ENCODE measurements at places on chromosomes 5 and 9.

GRCh38 chr5:38766151-38766550 lies 79.7 kb upstream of the OSMR start:
- DNase-seq = no peak

DNA sequence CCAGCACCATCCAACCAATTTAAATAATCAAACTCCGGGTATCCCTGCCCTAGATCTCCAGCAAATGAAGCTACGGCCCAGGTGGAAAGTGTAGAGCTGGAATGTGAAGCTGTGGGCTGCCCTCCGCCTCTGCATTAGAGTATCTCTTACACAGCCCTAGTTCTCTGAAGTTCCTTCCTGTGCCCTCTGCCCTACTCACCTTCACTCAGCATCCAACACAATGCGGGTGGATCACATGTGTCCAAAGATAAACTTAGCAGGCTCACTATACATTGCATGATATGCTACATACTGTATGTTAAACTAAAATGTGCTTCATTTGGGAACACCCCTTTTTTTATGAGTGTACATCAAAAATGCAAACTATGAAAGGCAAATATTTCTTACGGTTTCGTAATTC lies 70.0 kb upstream of the RAD23B start:
- no peak for DNase-seq

DNA sequence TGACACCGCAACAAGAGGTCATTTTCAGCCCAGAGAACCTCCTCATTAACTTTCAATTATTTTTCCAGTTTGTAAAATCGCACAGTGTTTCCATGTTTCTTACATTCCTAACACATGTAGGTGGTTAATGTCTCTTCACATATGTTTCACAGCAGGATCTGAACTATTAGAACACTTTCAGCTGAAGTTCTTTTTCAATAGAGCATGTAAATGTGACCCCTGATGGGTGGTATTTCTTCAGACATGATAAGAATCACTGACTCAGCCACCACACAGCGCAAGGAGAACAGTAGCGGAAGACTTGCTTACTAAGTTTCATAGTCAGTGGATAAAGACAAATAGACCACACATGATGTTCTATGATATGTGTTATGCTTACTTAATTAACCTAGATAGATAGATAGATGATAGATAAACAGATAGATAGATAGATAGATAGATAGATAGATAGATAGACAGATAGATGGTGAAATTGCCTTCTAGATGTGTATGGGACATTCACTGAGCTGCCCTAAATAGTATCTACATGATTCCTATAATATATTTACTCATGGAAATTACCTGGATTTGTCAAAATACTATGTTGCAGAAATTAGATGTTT lies 1992.1 kb upstream of the NUDT12 start:
- no peak for DNase-seq

- DNase-seq = no peak
Measured at GRCh38 chr5:174423558-174423957, 300.8 kb upstream of the MSX2 start.

DNA sequence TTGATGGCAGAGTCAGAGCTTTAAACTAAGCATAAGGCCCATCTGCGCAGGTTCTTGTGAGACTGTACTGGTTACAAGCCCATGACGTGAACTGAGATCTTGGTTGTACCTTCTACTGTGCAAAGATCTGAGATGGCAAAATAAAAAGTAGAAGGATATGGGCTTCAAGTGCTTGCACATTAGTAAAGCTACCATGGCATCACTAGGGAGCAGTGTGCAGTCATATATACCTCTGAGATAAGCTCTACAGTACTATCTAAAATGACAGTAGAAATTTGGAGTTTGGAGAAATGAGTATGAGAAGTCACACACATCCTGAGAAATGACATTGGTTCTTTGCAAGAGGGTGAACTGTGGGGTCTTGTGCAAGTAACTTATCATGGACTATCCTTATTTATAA lies 408.2 kb upstream of the PRR16 start:
- DNase-seq = peak; percentile 1

DNA sequence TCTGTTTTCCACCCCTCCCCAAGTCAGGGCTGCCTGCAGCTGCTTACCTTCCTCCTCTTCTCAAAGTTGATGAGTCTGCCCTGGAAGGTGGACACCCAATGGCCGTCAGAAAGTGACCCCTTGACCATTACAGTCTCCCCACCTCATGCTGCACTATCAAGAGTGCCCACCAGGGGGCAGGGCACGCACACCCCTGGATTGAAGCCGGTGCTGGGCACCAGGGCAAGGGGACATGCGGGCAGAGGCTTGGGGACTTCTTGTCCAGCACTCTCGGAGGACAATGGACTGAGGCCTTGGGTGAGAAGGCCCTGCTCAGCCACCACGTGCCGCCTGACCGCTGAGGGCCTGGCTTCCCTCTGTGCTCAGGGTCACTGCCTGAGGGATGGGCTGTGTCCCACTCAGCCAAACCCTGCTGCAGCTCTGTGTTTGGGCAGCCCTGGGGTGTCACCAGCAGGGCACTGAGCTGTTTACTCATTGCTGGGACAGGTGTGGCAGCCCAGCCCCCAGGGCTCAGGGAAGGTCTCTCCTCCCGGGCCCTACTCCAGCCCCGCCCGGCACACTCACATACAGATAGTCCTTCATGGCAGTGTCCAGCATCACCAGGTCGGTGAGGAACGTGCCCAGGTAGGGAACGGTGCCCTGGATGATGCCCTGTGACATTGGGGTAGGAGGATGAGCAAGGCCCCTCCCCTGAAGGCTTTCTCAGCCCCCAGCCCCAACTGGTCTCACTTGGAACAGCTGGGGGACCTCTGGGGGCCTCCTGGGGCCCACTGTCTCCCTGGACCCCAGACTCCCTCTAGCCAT lies 17.7 kb downstream of the RALGDS start:
- peak; percentile 83 for DNase-seq

- no peak for DNase-seq
Measured at GRCh38 chr9:110580850-110581249, 1.3 kb upstream of the SVEP1 start.

DNA sequence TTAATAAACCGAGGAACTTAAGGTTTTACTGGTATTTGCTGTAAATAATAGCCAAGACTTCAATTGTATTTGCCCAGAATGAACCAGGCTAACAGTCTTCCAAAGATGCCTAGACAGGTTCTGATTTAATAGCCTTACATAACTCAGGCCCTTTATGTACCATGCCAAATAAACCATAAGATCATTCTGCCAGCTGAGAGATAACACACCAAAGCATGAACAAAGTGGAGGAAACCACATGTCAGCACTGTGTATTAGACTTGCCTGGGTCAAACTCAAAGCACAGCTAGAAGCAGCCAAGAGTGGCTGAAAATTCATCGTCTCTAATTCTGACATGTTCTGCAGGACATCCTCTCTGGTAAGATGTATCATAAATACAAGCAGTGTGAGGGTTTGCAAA lies 319.3 kb upstream of the ZNF608 start:
- no peak for DNase-seq

DNA sequence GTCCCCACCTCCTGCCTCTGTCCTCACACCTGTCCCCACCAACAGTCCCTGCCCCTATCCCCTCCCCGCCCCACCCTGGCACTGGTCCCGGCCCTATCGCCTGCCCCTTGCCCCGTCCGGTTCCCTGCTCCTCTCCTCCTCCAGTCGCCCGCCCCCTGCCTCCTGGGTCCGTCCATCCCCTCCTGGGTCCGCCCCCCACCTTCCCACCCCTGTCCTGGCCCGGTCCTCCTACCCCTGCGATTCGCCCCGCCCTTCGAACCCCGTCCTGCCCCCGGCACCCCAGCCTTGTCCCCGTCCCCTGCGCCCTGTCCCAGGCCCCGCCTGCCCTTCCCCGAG lies 372 bp downstream of the EDF1 start:
- DNase-seq = no peak

- no peak for DNase-seq
Measured at GRCh38 chr9:136309806-136310220, 5.9 kb upstream of the CCDC187 start.

- no peak for DNase-seq
Measured at GRCh38 chr5:129377504-129377903, 82.6 kb upstream of the ADAMTS19 start.

- DNase-seq = no peak
Measured at GRCh38 chr5:169160405-169160901, 140.5 kb downstream of the SLIT3 start.

DNA sequence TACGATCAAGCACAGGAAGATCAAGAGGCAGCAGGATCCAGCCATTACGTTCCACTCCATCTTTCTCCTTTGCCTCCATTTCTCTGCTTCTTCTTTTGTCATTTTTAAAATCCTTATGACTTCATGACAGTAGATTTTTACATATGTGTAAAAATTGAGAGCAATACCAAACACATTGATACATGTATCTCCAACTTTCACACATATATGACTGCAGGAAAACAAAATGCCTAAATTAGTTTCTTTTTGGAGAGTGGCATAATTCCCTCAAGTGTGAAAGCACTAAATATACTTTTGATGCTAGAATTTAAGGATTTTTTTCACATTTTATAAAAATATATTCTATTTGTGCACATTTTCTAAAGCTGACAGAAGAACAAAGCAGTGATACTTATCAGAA lies 8.6 kb upstream of the ZNF608 start:
- DNase-seq = no peak

DNA sequence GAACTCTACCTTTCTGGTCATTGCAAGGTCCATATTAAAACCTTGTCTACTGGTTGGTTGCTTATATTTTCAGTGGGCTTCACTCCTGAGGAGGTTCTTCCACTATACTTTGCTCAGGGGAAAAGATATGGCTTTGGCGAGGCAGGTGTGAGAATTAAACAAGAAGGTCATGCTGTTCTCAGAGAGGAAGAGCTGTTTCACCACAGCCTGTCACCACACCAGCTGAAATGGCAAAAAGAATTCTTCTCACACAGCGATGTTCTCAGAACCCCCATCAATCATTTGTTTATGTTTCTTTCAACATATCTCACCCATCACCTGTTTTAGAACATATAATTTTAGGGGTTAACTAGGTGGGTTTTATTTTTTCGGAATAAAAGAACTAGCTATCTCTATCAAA lies 38.6 kb downstream of the CAPSL start:
- no peak for DNase-seq

DNA sequence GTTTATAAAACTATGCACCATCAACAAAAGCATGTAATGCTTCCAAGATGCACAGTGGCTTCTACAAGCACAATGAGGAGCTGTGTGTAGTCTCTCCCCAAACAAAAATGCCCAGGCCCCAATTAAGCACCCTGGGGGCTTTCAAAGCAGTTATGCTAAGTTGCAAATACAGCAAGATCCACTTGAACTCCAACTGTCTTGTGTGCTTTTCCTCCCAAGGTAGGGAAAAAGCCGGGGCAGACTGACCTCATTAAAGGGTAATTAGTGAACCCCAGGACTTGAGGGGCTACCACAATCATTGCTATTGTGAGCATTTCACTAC lies 13.1 kb downstream of the ZNF608 start:
- DNase-seq = no peak

- DNase-seq = no peak
Measured at GRCh38 chr9:121776001-121776738, 124.7 kb downstream of the DAB2IP start.

DNA sequence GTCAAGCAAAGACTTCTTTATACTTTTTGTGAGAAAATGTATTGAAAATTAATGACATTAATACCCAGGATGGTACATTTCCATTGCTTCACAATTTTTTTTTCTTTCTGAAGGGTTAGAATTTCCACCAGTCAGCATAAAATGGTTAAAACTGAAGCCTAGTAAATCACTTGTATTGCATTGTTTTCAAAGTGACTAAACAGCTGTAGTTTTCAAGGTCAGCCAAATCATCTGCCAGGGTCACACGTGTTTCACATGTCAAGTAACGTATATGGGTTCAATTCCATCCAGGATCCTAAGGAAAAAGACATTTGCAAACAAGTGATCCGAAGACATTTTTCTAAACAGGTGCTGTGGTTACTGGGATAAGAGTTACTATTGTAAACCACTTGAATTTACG lies 574.2 kb downstream of the RAB3C start:
- DNase-seq = no peak

DNA sequence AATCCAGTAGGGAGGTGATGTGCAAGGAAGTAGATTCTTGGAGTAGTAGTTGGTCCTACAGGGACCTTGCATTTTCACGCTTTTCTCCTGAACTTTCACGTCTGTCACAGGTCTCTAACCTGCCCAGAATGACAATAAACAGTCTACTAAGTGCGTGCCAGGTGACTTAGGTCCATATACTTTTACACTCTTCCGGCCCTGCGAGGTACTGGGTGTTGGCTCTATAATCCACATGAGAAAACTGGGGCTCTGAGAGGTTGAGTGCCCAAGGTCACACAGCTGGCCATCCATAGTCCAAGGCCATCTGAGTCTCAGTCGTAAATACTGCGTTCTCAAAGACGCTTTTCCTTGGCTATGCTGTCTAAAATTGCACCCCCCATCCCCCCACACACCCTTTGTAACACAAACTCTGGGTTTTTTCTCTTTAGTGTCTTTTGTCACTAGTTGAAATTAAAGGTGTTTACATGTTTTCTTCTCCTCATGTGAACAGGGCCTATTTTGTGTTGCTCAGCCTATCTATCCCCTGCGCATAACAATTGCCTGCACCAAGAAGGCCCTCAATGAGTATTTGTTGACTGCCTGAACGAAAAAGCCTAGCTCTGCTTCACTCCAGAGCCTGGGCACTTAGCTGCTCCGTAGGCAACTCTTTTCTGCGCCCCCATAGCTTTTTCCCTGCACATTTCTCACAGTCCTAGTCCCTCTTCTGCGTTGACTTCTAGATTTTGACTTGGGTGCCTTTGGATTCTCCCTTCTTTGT lies 943 bp downstream of the SFXN1 start:
- peak; percentile 20 for DNase-seq

DNA sequence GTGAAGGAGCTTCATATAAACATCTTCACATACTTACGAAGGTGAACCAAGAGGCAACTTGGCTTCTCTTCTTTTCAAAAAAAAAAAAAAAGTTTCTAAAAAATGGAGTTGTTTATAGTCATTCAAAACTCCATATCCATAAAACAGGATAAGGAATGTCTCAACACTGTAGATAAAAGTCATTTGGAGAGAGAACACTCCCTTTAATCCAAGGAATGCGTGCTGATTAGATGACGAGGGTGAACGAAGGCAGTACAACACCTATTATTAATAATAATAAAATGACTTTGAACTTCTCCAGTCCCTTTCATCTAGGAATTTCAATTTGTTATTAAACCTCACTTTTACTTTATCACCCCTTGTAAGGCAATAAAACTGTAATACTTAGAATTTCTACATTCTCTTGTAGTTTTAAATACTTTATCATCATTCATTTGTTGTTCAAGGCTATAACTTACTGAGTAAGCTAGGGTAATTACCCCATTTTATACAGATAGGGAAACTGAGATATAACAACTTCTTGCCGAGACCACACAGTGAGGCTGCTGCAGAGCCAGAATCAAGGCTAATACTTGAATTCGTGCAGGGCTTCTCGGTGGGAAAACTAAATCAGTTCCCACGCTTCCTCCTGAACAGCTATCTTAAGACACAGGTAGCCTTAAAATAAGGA lies 377.1 kb downstream of the EFNA5 start:
- DNase-seq = no peak

- no peak for DNase-seq
Measured at GRCh38 chr5:175285261-175285660, 158.7 kb downstream of the DRD1 start.

DNA sequence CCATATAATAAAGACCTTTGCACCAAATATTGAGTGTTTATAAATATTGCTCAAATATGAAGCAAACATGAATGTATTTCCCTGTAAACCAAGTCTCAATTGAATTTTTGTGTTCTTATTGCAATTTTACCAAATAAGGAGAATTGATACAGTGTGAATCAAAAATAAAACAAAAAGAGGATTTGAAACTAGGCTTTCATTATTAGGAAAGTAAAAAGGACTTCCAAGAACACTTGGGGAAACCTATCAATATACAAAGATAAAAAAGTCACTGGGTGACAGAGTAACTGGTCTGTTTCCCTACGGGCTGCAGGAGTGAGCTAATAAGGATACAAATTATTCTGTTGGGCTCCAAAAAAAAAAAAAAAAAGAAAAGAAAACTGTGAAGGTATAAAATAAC lies 44.8 kb upstream of the SNX2 start:
- DNase-seq = no peak

Measured in globus pallidus (tissue), 1 donor.